ENCODE measurements at places on chromosomes 3 and 15. TPM values are rescaled to one million over a fixed set of nuclear protein-coding genes. Genes with fewer than 3 reads are reported as not detected.

The AMT gene
- total RNA-seq = 9.6 TPM

The ROPN1 gene
- total RNA-seq = not detected

The TAGLN3 gene
- total RNA-seq = not detected

The CASR gene
- 0.21 TPM for total RNA-seq

The PLCB2 gene
- total RNA-seq = 250 TPM

The BTLA gene
- 16.9 TPM for total RNA-seq

The CPLX3 gene
- 0.16 TPM for total RNA-seq

The ULK4 gene
- total RNA-seq = 28.2 TPM

The BDH1 gene
- total RNA-seq = 74.7 TPM

The COL6A5 gene
- not detected for total RNA-seq

The UBAP1L gene
- total RNA-seq = 13.2 TPM

- no peaks in the 10 kb centered on the region for H3K27me3 ChIP-seq
- no peak for DNase-seq
- no peak overlapping the region for H3K4me3 ChIP-seq
- H3K27ac ChIP-seq = no peak overlapping the region
Measured at GRCh38 chr3:190032923-190033322, 87.8 kb downstream of the P3H2 start.

GRCh38 chr3:111197485-111197884, 125.9 kb downstream of the NECTIN3 start:
- no peak overlapping the region for H3K27ac ChIP-seq
- H3K36me3 ChIP-seq = no peaks in the 10 kb centered on the region
- no peaks in the 10 kb centered on the region for H3K4me1 ChIP-seq
- no peak for DNase-seq

- peaks cover 3% of the 10 kb centered on the region for H3K27me3 ChIP-seq
- no peak overlapping the region for H3K4me3 ChIP-seq
- H3K36me3 ChIP-seq = no peaks in the 10 kb centered on the region
- no peak overlapping the region for H3K27ac ChIP-seq
Measured at GRCh38 chr3:87828046-87828445, 230.8 kb downstream of the CGGBP1 start.

- H3K27me3 ChIP-seq = no peaks in the 10 kb centered on the region
- H3K4me1 ChIP-seq = no peaks in the 10 kb centered on the region
- H3K27ac ChIP-seq = no peak overlapping the region
- H3K4me3 ChIP-seq = no peak overlapping the region
- H3K36me3 ChIP-seq = no peaks in the 10 kb centered on the region
Measured at GRCh38 chr15:70401709-70402108, 304.0 kb upstream of the TLE3 start.

- H3K36me3 ChIP-seq = no peaks in the 10 kb centered on the region
- no peak overlapping the region for H3K27ac ChIP-seq
- no peak overlapping the region for H3K4me3 ChIP-seq
- H3K27me3 ChIP-seq = peaks cover 11% of the 10 kb centered on the region
Measured at GRCh38 chr3:12427551-12427950, 56.7 kb upstream of the TSEN2 start.

GRCh38 chr15:29566914-29567313, 255.4 kb downstream of the TJP1 start:
- no peak overlapping the region for H3K4me3 ChIP-seq
- H3K4me1 ChIP-seq = no peaks in the 10 kb centered on the region
- no peak for DNase-seq
- no peaks in the 10 kb centered on the region for H3K36me3 ChIP-seq
- no peak overlapping the region for H3K27ac ChIP-seq

DNA sequence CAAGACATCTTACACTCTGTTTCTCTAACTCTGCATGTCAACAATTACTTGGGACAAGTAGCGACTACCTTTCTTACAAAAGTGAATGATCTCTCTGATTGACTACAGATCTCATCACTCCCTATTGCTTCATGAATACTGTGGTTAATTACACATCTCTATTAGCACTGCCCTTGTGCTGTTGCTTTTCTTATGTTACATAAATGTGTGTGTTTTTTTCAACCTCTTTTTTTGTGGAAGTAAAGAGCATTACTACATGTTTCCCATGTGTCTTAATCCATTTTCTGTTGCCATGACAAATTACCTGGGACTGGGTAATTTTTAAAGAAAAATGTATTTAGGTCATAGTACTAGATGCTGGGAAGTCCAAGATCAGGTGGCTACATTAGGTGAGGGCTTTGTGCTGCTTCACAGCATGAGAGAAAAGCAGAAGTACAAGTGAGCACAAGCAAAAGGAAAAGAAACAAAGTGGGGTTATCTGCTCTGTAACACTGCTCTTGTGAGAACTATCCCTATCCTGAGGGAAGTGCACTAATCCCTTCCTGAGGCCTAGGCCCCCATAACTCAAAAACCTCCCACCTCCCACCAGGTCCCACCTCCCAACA, 298.2 kb upstream of the SATB1 start:
- DNase-seq = no peak
- H3K27me3 ChIP-seq = no peaks in the 10 kb centered on the region
- H3K36me3 ChIP-seq = no peaks in the 10 kb centered on the region
- H3K27ac ChIP-seq = peak overlapping the region; percentile 74
- peak overlapping the region; percentile 32 for H3K4me3 ChIP-seq

GRCh38 chr3:9715764-9716437, 12.3 kb downstream of the CPNE9 start:
- H3K4me1 ChIP-seq = peaks cover 2% of the 10 kb centered on the region
- H3K36me3 ChIP-seq = no peaks in the 10 kb centered on the region
- no peaks in the 10 kb centered on the region for H3K27me3 ChIP-seq
- H3K27ac ChIP-seq = no peak overlapping the region
- H3K4me3 ChIP-seq = no peak overlapping the region

- no peaks in the 10 kb centered on the region for H3K27me3 ChIP-seq
- H3K36me3 ChIP-seq = no peaks in the 10 kb centered on the region
- no peak overlapping the region for H3K27ac ChIP-seq
- no peak overlapping the region for H3K4me3 ChIP-seq
- DNase-seq = no peak
Measured at GRCh38 chr3:54137311-54137710, 15.0 kb downstream of the CACNA2D3 start.

GRCh38 chr3:41740374-41740886, 221.5 kb downstream of the ULK4 start:
- H3K4me3 ChIP-seq = no peak overlapping the region
- H3K27ac ChIP-seq = no peak overlapping the region
- no peaks in the 10 kb centered on the region for H3K36me3 ChIP-seq
- DNase-seq = no peak

- H3K27me3 ChIP-seq = no peaks in the 10 kb centered on the region
- H3K36me3 ChIP-seq = peaks cover 24% of the 10 kb centered on the region
- H3K27ac ChIP-seq = no peak overlapping the region
- H3K4me3 ChIP-seq = no peak overlapping the region
- H3K4me1 ChIP-seq = no peaks in the 10 kb centered on the region
- DNase-seq = no peak
Measured at GRCh38 chr15:76951220-76951619, 19.7 kb downstream of the RCN2 start.

- peaks cover 2% of the 10 kb centered on the region for H3K36me3 ChIP-seq
- DNase-seq = no peak
Measured at GRCh38 chr15:43854801-43855200, 28.0 kb downstream of the WDR76 start.

GRCh38 chr15:70810916-70811578, 42.9 kb downstream of the LARP6 start:
- H3K4me3 ChIP-seq = no peak overlapping the region
- no peaks in the 10 kb centered on the region for H3K4me1 ChIP-seq

- H3K36me3 ChIP-seq = no peaks in the 10 kb centered on the region
- H3K4me1 ChIP-seq = peaks cover 3% of the 10 kb centered on the region
- no peak overlapping the region for H3K4me3 ChIP-seq
Measured at GRCh38 chr15:34439878-34440277, 2.3 kb upstream of the GOLGA8A start.

GRCh38 chr15:64045774-64046420, 388 bp downstream of the DAPK2 start:
- no peaks in the 10 kb centered on the region for H3K36me3 ChIP-seq
- no peaks in the 10 kb centered on the region for H3K4me1 ChIP-seq
- H3K4me3 ChIP-seq = peak overlapping the region; percentile 29
- no peak for DNase-seq
- peaks cover 41% of the 10 kb centered on the region for H3K27me3 ChIP-seq
- H3K27ac ChIP-seq = no peak overlapping the region

- no peak overlapping the region for H3K27ac ChIP-seq
- no peak for DNase-seq
- H3K36me3 ChIP-seq = no peaks in the 10 kb centered on the region
- no peaks in the 10 kb centered on the region for H3K27me3 ChIP-seq
- no peak overlapping the region for H3K4me3 ChIP-seq
Measured at GRCh38 chr3:3627114-3627513, 172.1 kb upstream of the LRRN1 start.

DNA sequence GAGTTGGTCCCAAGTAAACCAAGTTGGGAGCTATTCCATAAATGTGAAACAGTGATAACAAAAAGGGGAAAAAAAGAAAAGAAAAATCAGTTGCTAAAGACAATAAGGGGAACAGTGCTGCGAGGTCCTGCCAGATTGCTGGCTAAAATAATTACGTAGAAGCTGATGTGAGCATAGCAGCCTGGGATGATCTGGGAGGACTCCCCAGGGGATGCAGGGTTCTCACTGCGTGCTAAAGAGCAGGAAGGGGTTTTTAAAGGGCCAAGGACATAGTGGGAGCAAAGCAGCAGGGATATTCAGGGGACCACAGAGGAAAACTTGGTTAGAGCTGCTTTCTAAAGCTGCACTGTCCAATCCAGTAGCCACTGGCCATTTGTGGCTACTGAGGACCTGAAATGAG, 133.0 kb upstream of the UMPS start:
- DNase-seq = no peak
- no peak overlapping the region for H3K4me3 ChIP-seq
- H3K27ac ChIP-seq = no peak overlapping the region
- H3K27me3 ChIP-seq = peaks cover 13% of the 10 kb centered on the region

GRCh38 chr15:70569091-70569713, 194.2 kb downstream of the UACA start:
- H3K4me1 ChIP-seq = no peaks in the 10 kb centered on the region
- no peak for DNase-seq
- H3K36me3 ChIP-seq = no peaks in the 10 kb centered on the region
- H3K27me3 ChIP-seq = no peaks in the 10 kb centered on the region
- H3K27ac ChIP-seq = no peak overlapping the region

- no peaks in the 10 kb centered on the region for H3K36me3 ChIP-seq
- no peak overlapping the region for H3K4me3 ChIP-seq
- H3K27ac ChIP-seq = no peak overlapping the region
Measured at GRCh38 chr3:156158656-156159295, 38.4 kb downstream of the KCNAB1 start.

DNA sequence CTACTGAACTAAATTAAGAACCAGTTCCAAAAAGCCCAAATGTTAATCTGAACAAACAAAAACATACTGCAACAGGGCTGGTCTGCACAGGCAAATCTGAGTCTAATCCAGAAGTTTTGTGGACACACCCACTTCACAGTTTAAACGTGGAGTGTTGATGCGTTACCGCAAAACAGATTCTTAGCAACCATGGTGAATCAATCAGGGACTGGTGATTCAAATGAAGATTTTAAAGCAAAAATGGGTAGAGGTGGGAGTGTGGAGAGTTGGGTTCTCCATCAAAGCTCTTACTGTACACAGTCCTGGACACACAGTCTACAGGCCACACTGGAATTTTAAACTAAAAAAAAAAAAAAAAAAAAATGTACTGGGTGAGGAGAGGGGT, 5.2 kb downstream of the ANXA2 start:
- H3K27me3 ChIP-seq = no peaks in the 10 kb centered on the region
- no peak overlapping the region for H3K4me3 ChIP-seq
- peak; percentile 24 for DNase-seq
- peaks cover 2% of the 10 kb centered on the region for H3K36me3 ChIP-seq

- peaks cover 10% of the 10 kb centered on the region for H3K4me1 ChIP-seq
- H3K27ac ChIP-seq = no peak overlapping the region
- H3K27me3 ChIP-seq = no peaks in the 10 kb centered on the region
- DNase-seq = peak; percentile 25
Measured at GRCh38 chr3:150410311-150411105, 2.4 kb downstream of the TSC22D2 start.

GRCh38 chr3:143973259-143974021, 1.8 kb downstream of the DIPK2A start:
- peaks cover 28% of the 10 kb centered on the region for H3K4me1 ChIP-seq
- no peaks in the 10 kb centered on the region for H3K36me3 ChIP-seq
- H3K27ac ChIP-seq = peak overlapping the region; percentile 74

Measured in T-cell (primary cell).